ENCODE measurements at places on chromosomes 3 and 15.

DNA sequence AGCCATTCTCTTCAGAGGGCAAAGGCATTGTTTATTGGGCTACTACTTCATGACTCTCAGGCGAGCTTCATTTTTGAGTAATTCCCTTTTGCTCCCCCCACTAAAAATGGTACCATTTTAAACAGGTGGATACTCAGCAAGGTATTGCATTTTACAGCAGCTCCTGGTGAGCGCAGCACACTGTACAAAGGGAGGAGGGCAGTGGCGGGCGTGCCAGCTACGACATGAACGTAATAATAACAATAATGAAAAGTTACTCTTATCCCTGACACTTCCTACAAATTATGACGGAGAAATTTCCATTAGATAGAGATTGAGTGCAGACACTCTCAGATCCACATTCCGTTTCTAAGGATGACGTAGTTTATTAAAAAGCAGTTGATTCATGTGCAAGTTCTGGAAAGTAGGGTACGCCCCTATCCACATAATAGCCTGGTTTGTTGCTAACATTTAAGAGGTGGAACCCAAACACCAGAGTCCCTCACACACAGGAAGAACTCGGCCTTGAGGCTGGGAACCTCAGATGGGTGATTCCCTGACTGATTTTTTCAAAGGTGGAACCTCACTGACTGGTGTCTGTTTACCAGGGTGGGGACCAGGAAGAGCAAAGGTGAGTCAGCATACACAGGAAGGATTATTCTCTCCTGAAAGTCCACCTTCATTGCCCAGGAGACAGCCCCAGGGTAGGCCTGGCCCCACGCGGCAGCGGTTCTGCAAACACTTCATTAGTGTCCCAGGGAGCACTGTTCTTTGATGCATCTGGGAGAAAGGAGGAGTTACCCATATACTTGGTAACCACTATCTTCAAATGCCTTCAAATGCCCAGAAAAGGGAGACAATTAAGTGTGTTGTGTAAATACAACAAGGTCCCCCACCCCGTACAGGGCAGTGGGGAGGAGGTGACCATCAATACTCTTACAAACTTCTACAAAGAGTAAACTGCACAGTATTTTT lies 69.9 kb downstream of the LDHAL6B start:
- DNase-seq: no peak

DNA sequence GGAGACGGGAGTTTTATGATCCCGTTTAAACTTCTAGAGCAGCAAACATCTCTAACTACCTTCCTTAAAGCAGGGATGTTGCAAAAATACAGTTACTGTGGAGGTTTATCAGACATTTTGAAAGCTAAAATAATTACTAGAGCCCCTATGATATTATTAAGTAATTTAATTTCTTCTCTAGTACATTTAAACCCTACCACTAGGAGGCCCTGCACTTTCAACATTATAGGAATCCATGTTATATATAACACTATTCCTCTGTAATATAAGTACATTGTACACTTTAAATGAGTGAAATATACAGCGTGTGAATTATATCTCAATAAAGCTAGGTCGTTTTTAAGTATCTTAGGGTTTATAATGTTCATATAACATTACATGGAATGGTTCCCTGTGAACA lies 11.5 kb downstream of the SETMAR start:
- DNase-seq: no peak

DNA sequence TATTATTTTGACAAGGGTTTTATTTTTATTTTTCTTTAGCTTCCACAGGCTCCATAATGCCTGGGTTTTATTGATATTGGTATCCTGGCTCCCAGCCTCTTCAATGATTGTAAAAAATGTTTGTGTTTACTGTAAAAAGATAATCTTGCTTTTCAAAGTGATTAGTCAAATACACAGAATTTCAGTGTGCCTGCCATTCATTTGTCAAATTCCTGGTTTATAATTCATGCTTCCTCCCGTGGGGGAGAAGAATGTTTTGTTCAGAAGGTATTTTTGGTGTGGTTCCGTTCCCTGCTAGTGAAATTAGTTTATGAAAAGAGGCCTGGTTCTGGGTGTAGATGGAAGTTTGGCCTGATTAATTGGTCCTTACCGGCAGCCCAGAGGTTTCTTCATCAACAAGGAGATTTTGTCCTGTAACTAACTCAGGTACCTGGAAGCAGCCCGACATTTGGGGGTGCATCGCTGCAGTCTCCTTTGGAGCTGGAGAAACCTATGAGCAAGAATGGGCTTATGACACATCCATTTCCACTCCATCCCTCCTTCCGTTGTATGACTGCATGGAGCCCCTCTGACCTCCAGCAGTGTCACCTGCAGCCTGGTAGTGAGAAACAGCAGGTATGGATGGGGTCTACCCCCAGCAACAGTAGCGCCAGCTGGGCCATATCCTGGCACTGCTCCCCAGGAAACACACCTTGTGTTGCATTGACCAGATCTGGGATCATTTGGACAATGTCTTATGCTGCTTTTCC lies 101.5 kb downstream of the PGPEP1L start:
- no peak for DNase-seq

DNA sequence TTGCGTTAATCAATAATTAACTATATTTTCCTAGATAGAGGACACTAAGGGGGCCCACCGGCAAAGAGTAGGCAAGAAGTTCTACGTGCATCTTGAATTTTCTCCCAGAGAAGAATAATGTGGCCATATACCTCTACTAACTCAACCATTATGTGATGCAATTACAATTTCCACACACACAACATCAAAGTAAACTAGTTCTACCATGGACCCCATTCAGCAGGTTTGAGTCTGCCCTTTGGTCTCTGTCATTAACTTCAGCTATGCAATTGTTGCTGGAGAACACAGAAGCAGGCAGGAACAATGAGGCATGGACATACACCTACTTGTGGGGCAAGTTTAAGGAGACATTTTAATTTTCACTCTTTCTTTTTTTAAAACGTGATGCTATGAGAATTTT lies 705.9 kb downstream of the PDCD6IP start:
- no peak for DNase-seq

- DNase-seq: peak; percentile 6
Observed at GRCh38 chr3:61080737-61081445, 170.4 kb downstream of the FHIT start.

GRCh38 chr3:16311960-16312451 lies 47.0 kb downstream of the OXNAD1 start:
- DNase-seq: no peak

GRCh38 chr3:122676759-122677158 lies 3.9 kb upstream of the PARP14 start:
- no peak for DNase-seq
